ENCODE measurements at places on chromosomes 2 and 18.
A peak's percentile ranks its signal among the peaks of the same experiment; 100 is the strongest.

DNA sequence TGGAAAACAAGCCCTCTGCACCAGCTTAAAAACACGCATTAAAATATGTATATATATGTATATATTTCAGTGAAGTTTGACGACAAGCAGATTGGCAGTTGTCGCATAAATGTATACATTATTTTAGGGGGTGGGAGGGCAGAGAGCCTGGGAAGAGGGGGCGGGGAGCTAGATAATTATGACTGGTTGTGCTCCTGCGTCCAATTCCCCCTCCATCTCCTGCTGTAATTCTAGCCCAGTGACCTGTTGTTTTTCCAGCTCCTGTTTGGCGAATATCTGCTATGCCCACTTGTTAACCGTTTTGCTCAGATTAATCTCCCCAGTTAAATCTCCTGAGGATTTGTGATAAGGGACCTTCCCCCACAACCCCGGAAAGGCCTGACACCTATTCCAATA, 656 bp downstream of the UNC80 start:
- peak; percentile 18 for DNase-seq

GRCh38 chr18:68219274-68219673, 495.6 kb downstream of the TMX3 start:
- no peak for DNase-seq

DNA sequence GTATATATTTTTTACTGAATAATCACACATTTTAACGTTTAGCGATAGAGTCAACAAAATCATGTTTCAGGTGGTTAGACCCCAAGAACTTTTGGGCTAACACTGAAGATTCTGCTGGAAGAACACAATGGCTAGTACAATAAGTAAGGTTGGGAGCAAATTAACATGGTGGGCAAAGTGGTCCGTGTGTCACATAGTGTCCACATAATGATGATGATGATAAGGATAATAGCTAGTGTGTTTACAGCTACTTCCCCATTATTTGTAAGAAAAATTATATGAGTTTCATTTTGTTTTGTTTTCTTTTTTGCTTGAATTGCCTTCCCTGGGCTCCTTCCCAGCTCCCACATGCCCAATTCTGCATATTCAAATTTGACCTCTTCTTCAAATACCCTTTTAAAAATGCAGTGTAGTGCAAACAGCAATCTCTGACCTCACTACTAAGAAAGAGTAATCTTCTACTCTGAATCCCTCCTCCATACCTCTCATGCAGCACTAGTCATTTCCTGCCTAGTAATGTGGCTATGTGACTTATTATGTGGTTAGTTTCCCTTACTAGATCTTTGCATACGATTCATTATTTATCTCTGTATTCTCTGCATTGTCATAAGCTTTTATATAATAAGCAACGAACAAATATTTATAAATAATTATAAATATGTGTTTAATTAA, 16.9 kb upstream of the VPS54 start:
- no peak for DNase-seq

GRCh38 chr2:2914252-2914651, 463.4 kb downstream of the EIPR1 start:
- no peak for DNase-seq

- no peak for DNase-seq
Observed at GRCh38 chr2:24907116-24907515, 12.9 kb downstream of the ADCY3 start.

GRCh38 chr2:176415937-176416499, 146.8 kb downstream of the MTX2 start:
- DNase-seq = no peak
